CD4-positive, alpha-beta T cell treated with Interleukin-15 for 4 hours (primary cell): ENCODE measurements at places on chromosomes 13 and 19.
A peak's percentile ranks its signal among the peaks of the same experiment; 100 is the strongest.

DNA sequence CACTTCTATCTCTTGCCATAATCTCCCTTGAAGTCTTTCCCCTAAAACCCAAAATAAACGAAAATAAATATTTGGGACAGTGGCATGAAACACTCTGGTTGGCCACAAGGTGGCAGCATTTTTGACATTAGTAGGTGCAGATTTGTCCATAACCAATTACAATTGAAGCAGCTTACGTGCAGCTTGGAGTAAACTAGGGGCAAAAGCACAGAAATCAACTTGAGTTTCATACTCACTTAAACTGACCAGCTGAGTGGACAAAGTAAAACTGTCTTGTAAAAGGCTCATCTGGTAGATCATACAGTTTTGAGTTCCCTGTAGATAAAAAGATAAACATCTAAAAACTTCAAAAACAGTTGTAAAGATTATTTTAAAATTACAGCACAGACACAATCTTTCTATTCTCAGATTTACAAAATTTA is 18.8 kb downstream of the PDCD5 start:
- DNase-seq, result peak; percentile 63

DNA sequence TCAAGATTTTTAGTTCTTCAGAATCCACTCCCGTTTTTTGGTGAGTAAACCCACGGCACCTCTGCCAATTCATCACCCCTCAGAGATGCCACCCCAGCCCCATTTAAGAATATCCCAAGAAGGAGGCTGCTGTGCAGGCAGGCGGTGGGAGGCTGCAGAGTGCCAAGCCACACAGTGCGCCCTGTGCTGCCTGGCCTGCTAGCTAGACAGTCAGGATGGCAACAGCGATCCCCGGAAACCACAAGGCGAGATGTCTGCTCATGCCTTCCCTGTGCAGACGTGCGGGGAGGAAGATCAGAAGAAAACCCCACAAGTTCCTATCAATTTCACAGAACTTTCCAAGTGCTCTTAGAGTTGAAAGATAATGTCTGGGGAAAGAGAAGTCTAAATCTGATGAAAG is 64.8 kb upstream of the GPR183 start:
- DNase-seq, result peak; percentile 74

- no peak for DNase-seq
These were observed 10.7 kb downstream of the PIBF1 start for GRCh38 chr13:72792640-72793039.

- DNase-seq, result no peak
These were observed 73.9 kb upstream of the SLC10A2 start for GRCh38 chr13:103140001-103140671.

DNA sequence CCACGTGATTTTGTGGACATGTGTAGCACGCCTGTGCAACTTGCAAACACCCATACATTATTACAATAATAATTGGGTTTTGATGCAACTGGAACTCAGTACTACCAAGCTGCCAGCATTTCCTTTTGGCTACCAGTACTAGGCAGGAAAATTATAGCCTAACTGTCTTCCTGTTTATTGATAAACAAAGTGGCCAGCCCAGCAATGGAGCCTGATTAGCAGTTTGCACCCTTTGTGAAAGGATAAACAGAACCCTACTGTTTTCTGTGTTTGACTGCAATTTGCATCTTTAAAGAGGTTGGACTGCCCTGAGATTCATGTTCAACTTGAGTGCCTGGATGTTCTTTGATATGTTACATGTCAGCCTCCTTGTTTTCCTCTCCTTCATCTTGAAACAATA is 173.9 kb downstream of the ZIC5 start:
- DNase-seq, result no peak

DNA sequence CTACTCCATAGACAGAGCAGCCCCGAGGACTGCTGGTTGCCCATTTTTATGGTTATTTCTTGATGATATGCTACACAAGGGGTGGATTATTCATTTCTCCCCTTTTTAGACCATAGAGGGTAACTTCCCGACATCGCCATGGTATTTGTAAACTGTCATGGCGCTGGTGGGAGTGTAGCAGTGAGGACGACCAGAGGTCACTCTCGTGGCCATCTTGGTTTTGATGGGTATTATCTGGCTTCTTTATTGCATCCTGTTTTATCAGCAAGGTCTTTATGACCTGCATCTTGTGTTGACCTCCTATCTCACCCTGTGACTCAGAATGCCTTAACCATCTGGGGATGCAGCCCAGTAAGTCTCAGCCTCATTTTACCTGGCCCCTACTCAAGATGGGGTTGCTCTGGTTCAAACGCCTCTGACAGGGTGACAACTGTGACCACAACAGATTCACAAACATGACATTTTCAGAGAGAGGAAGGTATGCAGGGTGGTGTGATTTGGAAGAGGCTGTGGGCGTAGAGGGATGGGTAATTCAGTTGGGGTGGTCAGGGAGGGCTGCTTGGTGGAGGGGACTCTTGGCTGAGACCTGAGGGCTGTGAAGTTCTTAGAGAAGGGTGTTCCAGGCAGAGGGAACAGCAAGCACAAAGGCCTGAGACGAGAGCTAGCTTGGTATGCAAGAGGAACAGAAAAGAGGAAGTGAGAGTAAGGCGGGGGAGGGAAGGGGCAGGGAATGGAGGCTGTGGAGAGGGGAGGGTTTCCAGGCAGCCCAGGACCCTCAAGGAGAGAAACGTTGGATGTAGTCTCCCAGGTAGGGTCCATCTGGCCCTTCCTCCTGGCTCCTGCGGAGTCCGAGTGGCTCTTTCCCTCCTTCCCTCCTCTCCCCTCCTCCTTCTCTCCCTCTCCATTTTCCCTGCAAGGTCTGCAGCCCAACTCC is 23.5 kb downstream of the FAM187B start:
- no peak for DNase-seq

DNA sequence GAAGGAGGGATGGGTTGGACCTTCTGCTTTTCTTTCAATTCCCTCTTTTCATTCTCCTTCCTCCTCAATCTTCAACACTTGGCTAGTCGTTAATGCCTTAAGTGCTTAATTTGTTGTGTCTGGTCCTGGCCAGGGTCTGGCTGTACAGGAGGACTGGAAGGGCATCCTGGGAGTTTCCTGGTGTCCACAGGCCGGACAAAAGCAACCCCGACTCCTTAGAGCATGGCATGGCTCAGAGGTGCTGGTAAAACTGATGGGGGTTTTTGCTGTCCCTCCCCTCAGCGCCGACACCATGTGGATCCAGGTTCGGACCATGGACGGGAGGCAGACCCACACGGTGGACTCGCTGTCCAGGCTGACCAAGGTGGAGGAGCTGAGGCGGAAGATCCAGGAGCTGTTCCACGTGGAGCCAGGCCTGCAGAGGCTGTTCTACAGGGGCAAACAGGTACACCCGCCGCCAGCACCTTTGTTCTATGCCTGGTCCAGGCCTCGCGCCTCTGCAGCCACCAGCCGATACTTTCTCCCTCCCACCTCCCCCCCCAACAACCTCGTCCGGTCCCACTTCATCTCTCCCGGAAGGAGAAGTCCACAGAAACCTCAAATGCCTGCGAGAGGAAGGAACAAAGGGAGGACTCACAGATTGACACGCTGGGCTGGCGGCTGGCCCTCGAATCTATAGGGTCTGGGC is 1.4 kb downstream of the UHRF1 start:
- DNase-seq, result peak; percentile 16

- DNase-seq, result peak; percentile 84
These were observed at the start of gene ZNF573 for GRCh38 chr19:37779127-37780005. Gene ZNF573 (minus strand): TSS chr19:37779586. CDS start chr19:37773729, 5,857 bp downstream.

DNA sequence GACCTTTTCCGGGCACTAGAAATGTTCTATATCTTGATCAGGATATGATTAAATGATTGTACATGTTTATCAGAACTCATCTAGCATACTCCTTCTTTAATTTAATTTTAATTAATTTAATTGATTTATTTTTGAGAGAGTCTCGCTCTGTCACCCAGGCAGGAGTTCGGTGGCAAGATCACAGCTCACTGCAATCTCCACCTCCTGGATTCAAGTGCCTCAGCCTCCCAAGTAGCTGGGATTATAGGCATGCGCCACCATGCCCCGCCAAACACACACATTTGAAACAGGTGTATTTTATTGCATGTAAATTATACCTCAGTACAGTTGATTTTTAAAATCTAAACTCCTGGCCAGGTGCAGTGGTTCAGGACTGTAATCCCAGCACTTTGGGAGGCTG is 17.4 kb upstream of the BCL3 start:
- no peak for DNase-seq

DNA sequence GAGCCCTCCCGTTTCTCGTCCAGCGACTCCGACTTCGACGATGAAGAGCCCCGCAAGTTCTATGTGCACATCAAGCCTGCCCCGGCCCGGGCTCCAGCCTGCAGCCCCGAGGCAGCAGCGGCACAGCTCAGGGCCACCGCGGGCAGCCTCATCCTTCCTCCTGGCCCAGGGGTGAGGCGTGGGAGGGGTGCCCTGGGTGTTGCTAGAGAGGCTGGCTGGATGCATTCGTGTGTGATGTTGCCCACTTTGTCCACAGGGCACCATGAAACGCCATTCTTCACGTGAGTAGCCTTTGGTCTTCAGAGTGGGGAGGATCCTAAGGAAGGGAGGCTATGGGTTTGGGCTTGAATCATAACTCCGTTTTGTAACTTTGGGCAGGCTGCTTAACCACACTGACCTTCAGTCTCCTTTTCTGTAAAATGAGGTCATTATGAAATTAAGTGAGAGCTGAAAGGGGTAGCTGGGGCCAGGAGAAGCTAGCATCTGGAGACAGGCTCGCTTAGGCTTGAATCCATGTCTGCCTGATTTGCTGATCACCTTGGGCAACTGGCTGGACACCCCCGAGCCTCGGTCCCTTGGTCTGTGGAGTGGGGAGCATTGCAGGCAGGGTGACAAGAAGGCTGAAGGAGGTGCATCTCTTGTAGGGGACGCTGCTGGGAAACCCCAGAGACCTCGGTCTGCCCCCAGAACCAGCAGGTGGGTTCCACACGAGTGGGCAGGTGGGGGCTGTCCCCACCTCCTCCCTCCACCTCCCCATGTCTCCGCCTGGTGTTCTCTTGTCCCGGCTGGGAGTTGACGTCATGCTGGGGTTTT is 18.7 kb upstream of the B3GNT3 start:
- no peak for DNase-seq

DNA sequence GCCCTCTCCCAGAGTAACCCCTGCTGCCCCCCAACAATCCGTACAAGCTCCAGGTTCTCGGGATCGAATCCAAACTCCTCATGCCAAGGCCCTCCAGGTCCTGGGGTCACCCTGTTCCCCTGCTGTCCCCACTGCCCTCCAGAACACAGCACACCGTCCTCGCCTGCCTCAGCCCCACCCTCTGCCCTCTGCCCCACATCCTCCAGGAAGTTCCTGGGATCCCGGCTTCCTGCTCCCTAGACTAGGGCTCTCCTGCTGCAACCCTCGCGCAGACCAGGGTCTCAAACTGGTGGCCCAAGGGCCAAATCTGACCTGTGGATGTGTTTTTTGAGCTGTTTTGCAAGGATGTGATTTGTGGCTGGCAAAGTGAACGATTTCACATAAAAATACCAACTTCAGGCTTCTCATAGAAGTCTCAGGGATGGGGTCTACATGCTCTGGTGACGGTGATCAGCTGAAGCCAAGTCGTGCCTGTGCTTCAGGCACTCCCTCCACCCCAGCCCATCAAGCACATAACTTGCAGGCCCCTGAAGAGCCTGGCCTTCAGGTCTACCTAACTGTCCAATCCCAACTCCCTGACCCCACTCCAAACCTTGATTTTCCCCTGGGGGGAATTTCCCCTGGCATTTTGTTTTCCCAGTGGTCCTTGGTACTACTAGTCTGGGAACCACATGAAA is 1.8 kb downstream of the RABAC1 start:
- DNase-seq, result no peak

DNA sequence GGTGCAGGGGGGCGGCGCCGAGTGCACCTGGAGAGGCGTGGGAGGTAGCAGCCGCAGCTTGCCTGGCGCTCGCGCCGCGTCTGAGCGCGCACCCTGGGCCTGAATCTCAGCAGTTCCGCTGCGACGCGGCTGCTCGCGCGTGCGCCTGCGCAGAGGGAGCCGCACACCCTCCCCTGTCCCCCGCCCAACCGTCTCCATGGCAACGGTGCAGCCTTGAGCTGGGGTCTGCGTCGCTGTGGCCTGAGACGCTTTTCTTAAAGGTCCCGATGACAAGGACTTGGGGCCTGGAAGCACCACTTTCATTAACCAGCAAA is at the start of gene PNMA8B:
TSS of gene PNMA8B (minus strand) at position 82 of the 314 bp plus-strand sequence. CDS start 402 bp downstream, outside the sequence.
- DNase-seq, result no peak

- DNase-seq, result no peak
These were observed 1.4 kb upstream of the KCNN1 start for GRCh38 chr19:17965370-17966128.

DNA sequence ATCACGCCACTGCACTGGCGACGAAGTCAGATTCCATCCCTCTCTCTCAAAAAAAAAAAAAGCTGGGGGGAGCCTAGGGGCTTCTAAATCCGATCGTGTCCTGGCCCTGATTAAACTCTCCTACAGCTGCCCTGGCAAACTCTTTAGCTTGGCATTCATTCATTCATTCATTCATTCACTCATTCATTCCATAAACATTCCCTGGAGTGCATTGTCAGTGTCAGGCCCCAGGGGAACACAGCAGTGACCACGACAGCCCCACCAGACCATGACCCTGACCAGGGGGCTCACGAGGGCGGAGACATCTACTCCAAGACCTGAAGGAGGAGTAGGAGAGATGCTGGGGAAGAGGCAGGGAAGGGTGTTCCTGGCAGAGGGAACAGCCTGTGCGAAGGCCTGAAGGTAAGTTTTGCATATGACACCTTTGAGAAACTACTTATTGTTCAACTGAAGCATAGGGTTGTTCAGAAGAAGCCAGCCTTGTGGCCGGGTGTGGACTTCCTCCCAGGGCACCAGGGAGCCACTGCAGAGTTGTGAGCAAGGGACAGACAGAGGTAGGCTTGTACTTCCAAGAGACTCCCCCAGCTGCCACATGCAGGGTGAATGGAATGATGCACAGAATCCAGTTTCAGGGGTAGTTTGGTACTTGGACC is 24.5 kb downstream of the CEACAM16 start:
- no peak for DNase-seq

GRCh38 chr19:13959141-13959961 is 7.0 kb downstream of the DCAF15 start:
- DNase-seq, result no peak

GRCh38 chr13:44711706-44712105 is 135.6 kb upstream of the TSC22D1 start:
- DNase-seq, result no peak

GRCh38 chr19:27746691-27747380 is 1466.1 kb downstream of the UQCRFS1 start:
- DNase-seq, result no peak

GRCh38 chr19:30997222-30997621 is 352.0 kb downstream of the TSHZ3 start:
- no peak for DNase-seq

GRCh38 chr19:29694669-29695627 is 20.1 kb downstream of the C19orf12 start:
- peak; percentile 81 for DNase-seq
